Stimulated activated CD8-positive, alpha-beta memory T cell treated with anti-CD3 and anti-CD28 coated beads, Interleukin-4, amount 100 ng/mL, for 4 hours (primary cell): ENCODE measurements at places on chromosomes 3 and 15.

DNA sequence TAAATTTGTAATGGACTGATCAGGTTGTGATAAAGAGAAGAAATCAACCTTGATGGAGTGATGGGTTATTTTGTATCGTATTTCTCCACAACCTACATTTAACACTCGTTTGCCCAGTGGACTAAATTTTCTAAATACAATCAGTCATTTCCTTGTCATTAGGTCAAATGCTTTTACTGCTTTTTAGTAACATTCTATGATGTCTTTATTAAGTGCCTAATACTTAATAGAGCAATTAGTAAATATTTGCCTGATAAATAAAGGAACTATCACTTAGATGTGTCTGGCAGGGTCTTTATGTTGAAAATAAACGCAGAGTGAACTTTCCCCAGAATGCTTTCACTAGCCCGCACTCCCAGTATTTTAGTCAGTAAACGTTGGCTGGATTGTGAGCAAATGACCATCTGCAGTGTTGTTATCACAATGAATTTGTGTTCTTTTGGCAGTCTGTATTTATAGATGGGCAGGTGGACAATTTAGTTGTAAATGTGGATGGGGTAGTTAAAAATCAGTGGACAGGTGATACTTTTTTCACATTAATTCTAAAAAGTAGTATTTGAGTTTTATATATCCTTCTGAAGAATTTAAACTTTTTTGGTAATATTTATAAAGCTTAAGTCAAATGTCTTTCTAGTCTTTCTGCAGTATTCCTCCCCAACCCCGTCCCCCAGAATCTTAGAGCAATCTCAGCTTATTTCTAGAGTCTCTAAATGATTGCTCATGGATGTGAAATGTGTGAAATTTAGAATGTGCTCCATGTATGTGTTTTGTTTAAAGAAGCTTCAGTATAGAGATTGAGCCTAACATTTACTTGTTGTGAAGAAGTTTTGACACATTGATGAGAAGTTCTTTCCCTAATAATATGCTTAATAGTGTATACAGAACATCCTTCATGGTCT lies 4.9 kb downstream of the USP3 start:
- DNase-seq: no peak

DNA sequence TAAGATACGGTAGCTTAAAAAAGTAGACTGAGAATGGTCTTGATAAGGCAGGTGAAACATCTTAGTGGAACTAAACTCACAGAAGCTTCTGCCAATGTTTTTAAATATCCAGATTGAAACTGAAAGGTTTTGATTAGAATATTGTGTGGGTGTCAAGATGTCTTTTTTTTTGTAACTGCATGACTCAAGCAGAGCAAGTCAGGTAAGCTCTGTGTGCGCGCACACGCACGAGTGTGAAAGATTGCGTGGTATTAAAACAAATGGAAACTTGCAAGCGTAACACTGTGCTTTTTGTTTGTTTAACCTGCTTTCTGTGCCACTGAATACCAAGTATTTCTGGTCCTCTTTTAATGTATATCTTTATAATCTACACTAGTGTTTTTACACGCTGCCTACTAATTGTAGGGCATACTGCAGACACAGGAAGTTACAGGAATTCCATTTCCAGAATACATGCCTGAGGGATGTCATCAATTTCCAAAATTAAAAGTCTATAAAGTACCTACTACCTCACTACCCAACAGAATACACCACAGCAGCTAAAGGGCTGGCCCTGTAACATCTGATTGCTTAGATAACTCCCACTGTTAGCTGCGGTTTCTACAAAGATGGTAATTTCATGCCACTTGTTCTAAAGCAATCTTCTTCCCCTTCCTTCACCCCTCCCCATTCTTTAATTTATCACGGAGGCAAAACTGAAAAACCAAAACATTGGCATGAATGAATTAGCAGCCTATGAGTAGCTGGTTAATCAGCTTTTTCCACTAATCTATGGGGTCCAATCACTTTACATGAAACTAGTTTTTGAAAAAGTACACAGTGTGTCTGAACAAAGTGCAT lies 472.8 kb downstream of the SHQ1 start:
- DNase-seq: no peak

DNA sequence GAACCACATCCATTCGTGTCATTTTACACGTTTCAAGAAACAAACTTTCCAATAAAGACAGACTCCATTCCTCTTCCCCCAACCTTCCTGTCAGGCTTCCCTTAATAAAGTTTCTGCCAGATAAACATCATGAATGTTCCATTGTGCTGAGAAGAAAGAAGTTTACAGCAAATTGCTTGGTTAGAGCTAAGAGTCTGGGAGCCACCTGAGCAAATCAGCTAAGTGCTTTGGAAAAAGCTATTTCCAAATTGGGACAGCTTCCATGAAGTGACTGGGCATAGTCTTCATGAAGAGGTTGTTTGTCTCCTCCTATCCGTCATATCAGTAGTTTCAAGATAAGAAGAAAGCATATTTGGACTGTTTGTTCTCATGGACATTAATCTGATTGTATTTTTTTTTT lies 77.0 kb downstream of the MAGI1 start:
- DNase-seq: no peak

GRCh38 chr15:78875107-78875914 lies 2.6 kb downstream of the MORF4L1 start:
- no peak for DNase-seq

GRCh38 chr3:85476891-85477495 lies 518.2 kb downstream of the CADM2 start:
- no peak for DNase-seq

- no peak for DNase-seq
Observed at GRCh38 chr3:24684506-24685023, 189.9 kb upstream of the THRB start.

DNA sequence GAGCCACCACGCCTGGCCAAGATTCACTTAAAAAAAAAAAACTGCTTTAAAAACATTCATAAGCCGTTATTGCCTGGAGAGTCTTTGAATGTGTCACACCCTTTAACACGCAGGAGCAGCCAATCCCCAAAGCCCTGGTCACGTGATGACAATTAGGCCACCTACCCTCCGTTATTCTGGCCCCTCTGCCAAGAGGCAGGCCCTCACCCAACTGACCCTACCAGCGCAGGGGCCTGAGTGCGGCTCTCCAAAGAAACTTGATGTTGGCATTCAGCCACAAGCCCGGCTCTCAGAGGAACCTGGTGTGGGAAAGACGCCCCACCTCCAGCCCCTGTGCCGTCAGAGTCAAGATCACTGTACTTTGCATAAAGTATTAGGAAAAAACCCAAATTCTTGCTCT lies 11.6 kb upstream of the MUC4 start:
- DNase-seq: no peak

DNA sequence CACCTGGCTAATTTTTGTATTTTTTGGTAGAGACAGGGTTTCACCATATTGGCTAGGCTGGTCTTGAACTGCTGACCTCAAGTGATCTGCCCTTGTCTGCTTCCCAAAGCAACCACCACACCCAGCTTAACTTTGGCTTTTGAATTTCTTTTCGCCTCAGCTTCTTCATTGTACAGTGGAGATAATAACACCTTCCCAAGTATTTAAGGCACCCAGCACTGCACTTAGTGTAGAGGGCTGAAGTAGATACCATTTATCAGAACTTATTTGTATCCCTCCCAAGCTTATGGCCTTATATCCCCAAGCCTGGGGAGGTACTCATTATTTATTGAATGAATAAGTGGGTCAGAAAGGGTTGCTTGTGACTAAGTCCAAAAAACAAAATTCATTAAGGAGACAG lies 2.3 kb downstream of the SQOR start:
- DNase-seq: no peak
